WTC11 (cell line): ENCODE measurements at places on chromosomes 4 and X. TPM values are rescaled to one million over a fixed set of nuclear protein-coding genes. Genes with fewer than 3 reads are reported as not detected.

- peaks cover 3% of the 10 kb centered on the region; the same call in 1 of the 2 replicates for H3K4me1 ChIP-seq
- H3K36me3 ChIP-seq: no peaks in the 10 kb centered on the region
- no peak overlapping the region for H3K27ac ChIP-seq
Measured at GRCh38 chr4:23297327-23297726, 592.5 kb downstream of the PPARGC1A start.

DNA sequence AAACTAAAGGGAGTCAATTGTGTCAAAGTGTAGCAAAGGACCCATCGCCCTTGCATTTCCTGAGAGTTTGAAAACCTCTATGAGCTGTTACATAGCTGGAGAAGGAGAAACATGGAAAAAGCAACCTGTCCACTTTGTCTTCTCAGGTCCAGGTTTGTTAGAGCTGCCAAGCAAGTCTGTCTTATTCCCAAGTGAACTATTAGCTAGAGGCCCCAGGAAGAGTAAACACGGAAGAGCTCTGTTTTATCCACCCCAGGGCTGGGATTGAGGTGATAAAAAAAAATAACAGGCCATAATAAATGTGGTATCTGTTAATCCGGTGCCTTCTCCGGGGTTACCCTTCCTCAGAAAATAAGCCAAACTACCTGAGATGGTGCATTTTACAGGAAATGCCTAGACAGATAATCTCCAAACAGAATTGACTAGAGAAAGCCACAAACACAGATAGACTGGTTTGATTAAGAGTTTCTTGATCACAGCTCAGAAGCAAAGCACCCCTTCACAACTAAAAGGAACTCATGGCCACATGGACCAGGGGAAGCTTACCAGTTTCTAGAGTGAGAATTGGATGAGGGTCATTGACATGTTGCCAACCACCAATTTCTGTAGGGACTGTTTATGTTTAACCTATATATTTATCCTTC, 35.9 kb upstream of the RELL1 start:
- H3K4me1 ChIP-seq: peaks cover 6% of the 10 kb centered on the region
- no peaks in the 10 kb centered on the region for H3K36me3 ChIP-seq
- H3K4me3 ChIP-seq: no peak overlapping the region
- no peak overlapping the region for H3K27ac ChIP-seq
- DNase-seq: no peak

- no peak overlapping the region for H3K4me3 ChIP-seq
- H3K36me3 ChIP-seq: peaks cover 11% of the 10 kb centered on the region
- 0 out of 2 replicates have a peak overlapping the region, but pooled peaks have one; percentile 39 for H3K27ac ChIP-seq
Measured at GRCh38 chr4:22482250-22483127, 33.4 kb downstream of the ADGRA3 start.

DNA sequence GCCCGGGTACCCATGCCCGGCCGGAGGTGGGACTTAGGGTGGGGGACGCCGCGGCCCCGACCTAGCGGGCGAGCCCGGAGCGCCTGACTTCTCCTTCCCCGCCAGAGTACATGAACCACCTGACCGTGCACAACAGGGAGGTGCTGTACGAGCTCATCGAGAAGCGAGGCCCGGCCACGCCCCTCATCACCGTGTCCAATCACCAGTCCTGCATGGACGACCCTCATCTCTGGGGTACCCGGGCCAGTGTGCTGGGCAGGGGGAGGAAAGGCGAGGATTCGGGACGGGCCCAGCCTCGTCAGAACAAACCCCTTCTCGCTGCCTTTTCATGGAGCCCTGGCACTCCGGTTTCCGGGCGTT, 622 bp downstream of the TAFAZZIN start:
- H3K27ac ChIP-seq: peak overlapping the region; percentile 45; the same call in 1 of the 2 replicates
- H3K27me3 ChIP-seq: no peaks in the 10 kb centered on the region
- H3K4me1 ChIP-seq: peaks cover 12% of the 10 kb centered on the region
- H3K4me3 ChIP-seq: peak overlapping the region; percentile 65

DNA sequence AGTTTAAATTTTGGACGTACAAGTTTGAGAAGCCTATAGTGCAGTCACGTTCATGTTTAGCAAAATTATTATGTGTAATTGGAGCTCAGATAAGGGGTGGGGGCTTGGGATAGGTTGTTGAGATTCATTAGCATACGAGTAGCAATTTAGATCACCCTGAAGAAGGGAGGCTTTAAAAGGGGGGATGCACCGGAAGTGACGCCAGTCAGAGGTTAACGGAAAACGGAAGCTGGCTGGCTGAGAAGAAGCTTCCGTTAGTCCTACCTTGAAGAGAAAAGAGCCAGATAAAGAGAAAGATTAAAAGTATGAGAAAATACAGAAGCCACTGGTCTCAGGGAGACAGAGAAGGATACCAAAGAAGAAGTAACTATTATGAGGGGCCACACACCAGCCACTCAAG, 1.1 kb upstream of the NXT2 start:
- H3K27me3 ChIP-seq: peaks cover 33% of the 10 kb centered on the region
- H3K4me3 ChIP-seq: no peak overlapping the region
- peaks cover 4% of the 10 kb centered on the region; the same call in 1 of the 2 replicates for H3K4me1 ChIP-seq
- H3K27ac ChIP-seq: no peak overlapping the region
- no peak for DNase-seq

DNA sequence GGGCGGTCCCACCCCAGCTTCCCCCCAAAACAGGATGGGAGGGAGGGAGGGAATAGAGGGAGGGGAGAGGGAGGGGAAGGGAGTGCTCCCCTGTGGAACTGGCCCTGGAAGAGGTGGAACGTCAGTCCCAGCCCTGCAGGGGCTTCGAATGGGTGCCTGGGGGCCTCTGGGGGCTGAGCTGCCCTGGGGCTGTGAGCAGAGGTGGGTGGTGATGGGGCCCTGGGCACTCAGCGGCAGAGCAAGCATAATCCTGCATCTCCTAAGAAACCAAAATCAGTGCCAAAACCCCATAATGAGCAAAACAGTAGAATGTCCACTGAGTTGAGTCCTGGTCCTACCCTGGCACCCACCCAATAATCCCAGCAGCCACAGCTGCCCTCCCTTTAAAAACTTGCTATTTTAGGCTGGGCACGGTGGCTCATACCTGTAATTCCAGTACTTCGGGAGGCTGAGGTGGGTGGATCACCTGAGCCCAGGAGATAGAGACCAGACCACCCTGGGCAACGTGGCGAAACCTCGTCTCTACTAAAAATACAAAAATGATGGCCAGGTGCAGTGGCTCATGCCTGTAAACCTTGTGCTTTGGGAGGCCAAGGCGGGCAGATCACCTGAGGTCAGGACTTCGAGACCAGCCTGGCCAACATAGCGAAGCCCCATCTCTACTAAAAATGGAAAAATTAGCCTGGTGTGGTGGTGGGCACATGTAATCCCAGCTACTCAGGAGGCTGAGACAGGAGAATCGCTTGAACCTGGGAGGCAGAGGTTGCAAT, 11.1 kb downstream of the DOK7 start:
- H3K36me3 ChIP-seq: no peaks in the 10 kb centered on the region
- peaks cover 5% of the 10 kb centered on the region; the same call in 1 of the 2 replicates for H3K4me1 ChIP-seq
- H3K4me3 ChIP-seq: no peak overlapping the region
- H3K27ac ChIP-seq: no peak overlapping the region
- H3K27me3 ChIP-seq: peaks cover 54% of the 10 kb centered on the region
- no peak for DNase-seq

DNA sequence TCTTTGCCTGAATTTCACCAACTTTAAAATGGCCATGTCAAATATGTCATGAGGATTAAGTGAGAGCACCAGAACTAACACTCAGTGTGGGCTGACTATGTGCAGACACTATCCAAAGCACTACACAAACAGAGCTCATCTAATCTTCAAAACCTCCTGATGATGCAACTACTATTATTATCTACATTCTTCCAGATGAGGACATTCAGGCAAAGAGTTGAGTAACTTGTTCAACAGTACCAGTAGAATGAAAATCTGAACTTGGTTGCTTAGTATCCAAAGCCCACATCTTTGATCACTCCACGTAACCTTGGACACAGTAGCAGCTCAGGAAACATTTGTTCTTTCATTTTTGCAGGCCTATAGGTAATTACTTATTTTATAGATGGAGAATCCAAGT, 90.1 kb downstream of the ATP8A1 start:
- no peak for DNase-seq
- no peaks in the 10 kb centered on the region for H3K4me1 ChIP-seq
- no peak overlapping the region for H3K4me3 ChIP-seq
- H3K27me3 ChIP-seq: no peaks in the 10 kb centered on the region

DNA sequence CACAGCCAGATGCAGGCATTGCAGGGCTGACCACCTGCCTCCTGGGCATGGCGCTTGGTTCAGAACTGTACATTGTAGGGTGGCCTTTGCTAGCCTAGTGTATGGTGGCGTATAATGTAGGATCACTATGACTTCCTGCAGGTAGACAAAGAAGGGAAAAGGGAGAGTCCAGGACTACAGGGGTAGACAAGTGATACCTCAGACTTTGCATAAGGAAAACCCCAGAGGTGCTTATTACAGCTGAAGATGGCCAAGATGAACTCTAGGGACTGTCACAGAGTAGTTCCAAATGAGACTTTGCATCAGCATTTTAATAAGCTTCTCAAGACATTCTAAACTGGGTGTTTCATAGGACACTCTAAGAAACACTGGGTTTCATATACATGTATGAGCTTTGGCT, 116.4 kb upstream of the PUDP start:
- no peak overlapping the region for H3K4me3 ChIP-seq
- H3K27ac ChIP-seq: no peak overlapping the region
- no peaks in the 10 kb centered on the region for H3K27me3 ChIP-seq
- no peak for DNase-seq

GRCh38 chrX:129574214-129574613, 34.2 kb downstream of the OCRL start:
- DNase-seq: no peak
- H3K36me3 ChIP-seq: peaks cover 50% of the 10 kb centered on the region
- no peak overlapping the region for H3K4me3 ChIP-seq
- H3K27ac ChIP-seq: no peak overlapping the region
- no peaks in the 10 kb centered on the region for H3K4me1 ChIP-seq
- no peaks in the 10 kb centered on the region for H3K27me3 ChIP-seq

DNA sequence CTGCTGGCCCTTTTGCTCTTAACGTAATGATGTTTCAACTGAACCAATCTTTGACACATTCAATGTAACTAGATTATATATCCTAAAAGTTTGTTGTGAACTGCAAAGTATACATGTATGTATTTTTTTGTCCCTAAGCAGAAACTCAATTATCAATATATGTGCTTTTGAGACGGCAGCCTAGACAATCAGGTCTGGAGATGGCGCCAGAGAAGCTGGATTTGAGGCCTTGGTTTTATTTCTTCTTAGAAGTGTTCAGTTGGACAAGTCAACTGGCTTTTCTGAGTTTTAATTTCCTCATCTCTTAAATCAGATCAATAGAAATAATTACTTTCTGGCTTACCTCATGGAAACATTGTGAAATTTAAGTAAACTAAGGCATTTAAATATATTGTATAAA, 62.5 kb downstream of the DCAF8L1 start:
- no peak overlapping the region for H3K4me3 ChIP-seq
- DNase-seq: peak; percentile 9
- H3K27ac ChIP-seq: no peak overlapping the region
- H3K27me3 ChIP-seq: no peaks in the 10 kb centered on the region; the same call in 1 of the 2 replicates
- no peaks in the 10 kb centered on the region for H3K4me1 ChIP-seq

DNA sequence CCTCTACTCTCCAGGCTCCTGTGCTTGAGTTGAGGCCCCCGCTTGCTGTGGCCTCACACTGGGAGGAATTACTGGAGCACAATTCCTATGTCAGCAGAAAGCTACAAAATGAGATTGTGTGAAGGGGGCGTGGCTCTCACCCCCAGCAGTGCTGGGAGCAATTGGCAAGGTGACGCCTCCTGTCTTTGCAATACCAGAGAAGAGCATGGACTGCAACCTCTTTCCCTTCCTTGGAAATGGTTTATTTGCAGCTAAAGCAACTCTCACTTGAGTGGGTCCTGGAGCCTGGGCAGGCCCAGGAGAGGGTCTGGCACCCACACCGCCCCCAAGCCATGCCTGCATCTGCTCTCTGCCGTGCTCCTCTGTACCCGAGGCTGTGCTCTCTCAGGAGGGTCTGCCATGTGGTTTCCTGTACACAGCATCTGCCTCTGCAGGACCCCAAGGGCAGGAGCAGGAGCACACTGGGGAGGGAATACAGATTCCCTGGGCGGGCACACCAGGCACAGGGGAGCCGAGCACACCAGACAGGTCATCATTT, 32.9 kb upstream of the HGFAC start:
- peaks cover 5% of the 10 kb centered on the region; the same call in 1 of the 2 replicates for H3K27me3 ChIP-seq
- peaks cover 10% of the 10 kb centered on the region; the same call in 1 of the 2 replicates for H3K4me1 ChIP-seq
- DNase-seq: no peak
- H3K27ac ChIP-seq: no peak overlapping the region
- H3K4me3 ChIP-seq: no peak overlapping the region

- no peaks in the 10 kb centered on the region for H3K27me3 ChIP-seq
- DNase-seq: no peak
- H3K27ac ChIP-seq: no peak overlapping the region
- no peaks in the 10 kb centered on the region for H3K4me1 ChIP-seq
Measured at GRCh38 chr4:177237291-177237690, 72.4 kb upstream of the NEIL3 start.

- no peaks in the 10 kb centered on the region for H3K4me1 ChIP-seq
- no peaks in the 10 kb centered on the region for H3K27me3 ChIP-seq
- no peak overlapping the region for H3K4me3 ChIP-seq
- H3K36me3 ChIP-seq: peaks cover 25% of the 10 kb centered on the region
- DNase-seq: no peak
Measured at GRCh38 chr4:110595583-110595982, 27.3 kb downstream of the PITX2 start.

Gene UGT2B11
- not detected in 3 replicates for total RNA-seq

Gene ZCCHC18
- 2.3 to 2.6 TPM (median 2.4 TPM) in 3 replicates for total RNA-seq

Gene ATOH1
- 0.60 to 0.62 TPM (median 0.61 TPM) in 3 replicates for total RNA-seq

Gene SATL1
- total RNA-seq: 0.22 to 0.39 TPM (median 0.32 TPM) in 3 replicates

Gene SNCA
- total RNA-seq: 14.6 to 16.1 TPM (median 15.0 TPM) in 3 replicates

Gene HS6ST2
- total RNA-seq: 6.9 to 8.1 TPM (median 7.3 TPM) in 3 replicates

Gene MAB21L2
- total RNA-seq: 0.07 TPM in 1 of 3 replicates, not detected in the others

Gene NUP62CL
- 3.3 to 6.2 TPM (median 5.5 TPM) in 3 replicates for total RNA-seq

Gene NUDT6
- 8.0 to 8.7 TPM (median 8.4 TPM) in 3 replicates for total RNA-seq

Gene SPANXD
- total RNA-seq: not detected in 3 replicates
